ENCODE measurements at places on chromosomes 7 and 10.
A peak's percentile ranks its signal among the peaks of the same experiment; 100 is the strongest.

DNA sequence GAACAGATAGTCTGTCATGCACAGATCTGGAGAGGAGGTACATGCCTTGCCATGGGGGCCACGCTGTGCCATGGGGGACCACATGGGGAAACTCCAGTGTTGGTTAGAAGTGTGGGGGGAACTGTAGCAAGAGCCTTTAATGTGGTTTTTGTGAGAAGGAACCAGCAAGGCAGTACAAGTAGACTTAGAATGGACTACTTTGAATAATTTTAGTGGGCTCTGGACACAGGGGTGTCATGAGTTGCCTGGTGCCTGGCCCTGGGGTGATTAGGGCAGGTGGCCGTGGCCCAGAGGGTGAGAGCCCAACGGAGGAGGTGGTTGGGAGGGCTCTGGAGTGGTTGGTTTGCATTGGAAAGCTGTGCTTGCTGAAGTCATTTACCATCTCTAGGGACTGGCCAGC, 77.2 kb downstream of the CXCL12 start:
- no peak for DNase-seq

- DNase-seq = no peak
Measured at GRCh38 chr7:45102785-45103712, 8.4 kb downstream of the TBRG4 start.

DNA sequence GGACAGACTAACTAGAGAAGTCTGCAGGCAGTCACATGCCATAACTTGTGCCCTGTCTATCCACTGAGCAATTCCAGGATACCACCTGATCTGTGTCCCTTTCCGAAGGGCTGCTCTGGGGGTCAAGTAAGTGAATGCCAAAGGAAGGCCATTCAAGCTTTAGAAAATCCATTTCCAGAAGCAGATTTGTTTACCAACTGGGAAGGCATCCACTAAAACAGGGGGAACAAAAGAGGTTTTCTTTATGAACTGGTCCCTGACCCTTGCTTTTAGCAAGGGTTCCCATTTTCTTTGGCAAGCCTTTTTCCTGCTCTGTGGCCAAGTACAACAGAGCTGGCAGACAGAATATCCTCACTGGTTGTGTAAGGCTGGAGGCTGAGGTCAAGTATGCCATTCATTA, 36.5 kb downstream of the ITPRID1 start:
- no peak for DNase-seq

DNA sequence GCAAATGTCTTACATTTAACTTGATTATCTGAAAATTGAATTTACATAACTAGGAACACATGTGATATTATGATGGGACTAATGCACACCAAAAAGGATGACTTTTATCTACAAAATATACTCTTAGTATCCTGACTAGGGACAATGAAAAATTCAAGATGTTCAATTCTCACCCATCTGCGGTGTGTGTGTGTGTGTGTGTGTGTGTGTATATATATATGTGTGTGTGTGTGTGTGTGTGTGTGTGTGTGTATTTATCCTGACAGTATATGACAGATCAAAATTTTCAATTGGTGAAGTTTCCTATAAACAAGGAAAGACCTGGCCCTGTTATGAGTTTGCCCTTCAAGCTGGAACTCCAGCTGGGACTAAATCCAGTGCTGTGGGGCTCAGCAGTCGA, 40.3 kb upstream of the MET start:
- no peak for DNase-seq

GRCh38 chr7:22435720-22436119, 64.3 kb downstream of the STEAP1B start:
- DNase-seq = no peak

DNA sequence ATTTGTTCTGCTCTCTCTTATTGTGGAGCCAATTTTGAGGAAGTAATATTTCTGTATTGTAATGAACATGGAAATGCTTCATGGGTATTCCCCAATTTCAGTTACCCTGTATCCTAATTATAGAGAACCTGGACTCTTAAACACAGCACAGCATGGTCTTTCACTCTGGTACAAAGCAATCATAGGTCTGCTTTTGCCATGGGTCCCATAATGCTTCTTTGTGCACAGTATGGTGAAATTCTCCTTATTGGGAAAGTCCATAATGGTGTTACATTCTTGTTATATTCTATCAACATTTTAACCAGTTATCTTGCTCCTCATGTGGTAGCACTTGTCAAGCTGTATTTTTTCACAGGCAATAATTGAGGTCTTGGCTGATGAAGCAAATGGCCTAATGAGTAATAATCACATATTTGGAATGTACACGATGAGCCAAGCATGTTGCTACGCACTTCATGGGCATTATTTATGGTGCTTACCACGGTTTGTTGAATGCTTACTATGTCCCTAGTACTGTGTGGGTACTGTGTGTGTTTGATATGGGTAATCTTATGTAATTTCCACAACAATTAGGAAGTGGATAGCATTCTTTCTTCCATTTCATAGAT, 42.9 kb downstream of the PRKG1 start:
- DNase-seq = no peak

DNA sequence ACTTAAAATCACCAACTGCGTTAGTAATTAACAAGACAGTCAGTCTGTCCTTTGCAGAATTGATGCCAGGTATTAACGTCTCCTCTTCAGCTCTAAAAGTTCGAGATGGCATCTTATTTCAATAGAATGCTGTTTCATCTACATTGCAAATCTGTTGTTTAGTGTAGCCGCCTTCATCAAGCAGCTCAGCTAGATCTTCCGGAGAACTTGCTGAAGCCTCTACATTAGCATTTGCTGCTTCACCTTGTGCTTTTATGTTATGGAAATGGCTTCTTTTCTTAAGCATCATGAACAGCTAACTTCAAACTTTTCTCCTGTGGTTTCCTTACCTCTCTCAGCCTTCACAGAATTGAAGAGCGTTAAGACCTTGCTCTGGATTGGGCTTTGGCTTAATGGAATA, 95.5 kb upstream of the FAM20C start:
- no peak for DNase-seq

DNA sequence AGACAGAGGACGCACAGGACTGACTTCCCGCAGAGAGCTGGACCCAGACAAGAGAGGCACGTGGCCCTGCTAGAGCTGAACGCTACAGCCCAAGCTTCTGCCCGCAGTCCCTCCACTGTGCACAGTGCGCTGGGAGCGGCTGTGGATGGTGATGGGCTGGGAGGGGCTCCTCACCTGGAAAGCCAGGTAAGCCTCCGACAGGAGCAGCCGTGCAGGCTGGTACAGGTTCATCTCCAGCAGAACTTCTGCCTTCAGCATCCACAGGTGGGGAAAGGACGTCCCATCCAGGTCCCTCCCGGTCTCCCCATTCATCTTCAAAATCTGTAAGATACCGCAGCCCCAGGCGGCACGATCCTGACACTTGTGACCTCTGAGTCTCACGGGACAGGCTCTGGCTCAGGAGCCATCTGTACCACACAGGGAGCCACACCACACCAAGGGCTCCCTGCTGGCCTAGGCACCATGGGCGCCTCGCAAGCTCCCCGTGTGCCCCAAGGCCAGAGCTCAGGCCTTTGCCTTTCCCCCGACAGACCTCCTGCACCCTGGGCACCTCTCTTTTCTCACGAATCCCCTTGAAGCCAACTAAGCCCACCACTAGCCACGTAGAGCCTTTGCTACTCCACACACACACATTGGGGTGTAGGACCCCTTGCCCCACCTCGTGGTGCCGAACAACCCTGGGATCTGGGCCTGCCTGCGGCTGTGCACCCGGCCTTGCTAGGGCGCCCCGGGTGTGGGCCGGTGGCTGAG, 76.3 kb downstream of the CFAP46 start:
- no peak for DNase-seq

DNA sequence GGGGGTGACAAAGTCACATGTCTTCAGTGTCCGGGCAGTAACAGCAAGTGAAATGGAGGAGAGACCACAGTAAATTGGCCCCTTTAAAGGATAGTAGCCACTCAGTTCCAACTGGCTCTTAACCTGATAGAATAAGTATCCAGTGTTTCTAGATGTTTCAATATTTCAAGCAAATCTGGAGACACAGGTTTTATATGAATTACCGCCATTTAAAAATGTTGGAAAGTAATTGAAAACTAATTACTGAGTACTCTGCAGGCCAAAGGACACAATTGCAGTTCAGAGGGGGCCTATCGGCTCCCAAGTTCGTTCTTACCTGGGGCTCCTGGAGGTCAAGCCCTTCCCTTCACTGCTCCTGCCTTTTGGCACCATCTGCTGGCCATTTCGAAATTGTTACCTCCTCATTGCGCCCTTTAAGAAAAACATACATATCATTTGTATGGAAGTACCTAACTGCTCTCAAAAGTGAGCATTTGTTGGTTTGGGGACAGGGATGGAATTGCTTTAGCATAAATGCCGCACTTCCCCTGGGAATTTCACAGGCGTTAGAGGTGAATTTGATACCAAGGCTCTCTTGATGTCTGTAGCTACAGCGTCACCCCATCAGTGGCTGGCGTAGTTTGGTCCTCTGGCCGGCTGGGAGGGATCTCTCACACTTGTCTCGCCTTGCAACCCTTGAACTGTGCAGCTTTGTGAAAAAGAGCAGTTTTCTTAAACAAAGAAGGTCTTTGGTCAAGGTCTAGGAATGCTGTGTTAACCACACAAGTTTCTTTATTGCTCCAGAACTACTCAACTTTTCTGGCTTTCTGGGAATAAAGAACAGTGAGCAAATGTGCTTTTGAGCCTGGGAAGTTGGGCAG, 220.0 kb downstream of the ARHGAP21 start:
- peak; percentile 64 for DNase-seq

- DNase-seq = no peak
Measured at GRCh38 chr7:122137251-122138077, 6.6 kb downstream of the AASS start.

DNA sequence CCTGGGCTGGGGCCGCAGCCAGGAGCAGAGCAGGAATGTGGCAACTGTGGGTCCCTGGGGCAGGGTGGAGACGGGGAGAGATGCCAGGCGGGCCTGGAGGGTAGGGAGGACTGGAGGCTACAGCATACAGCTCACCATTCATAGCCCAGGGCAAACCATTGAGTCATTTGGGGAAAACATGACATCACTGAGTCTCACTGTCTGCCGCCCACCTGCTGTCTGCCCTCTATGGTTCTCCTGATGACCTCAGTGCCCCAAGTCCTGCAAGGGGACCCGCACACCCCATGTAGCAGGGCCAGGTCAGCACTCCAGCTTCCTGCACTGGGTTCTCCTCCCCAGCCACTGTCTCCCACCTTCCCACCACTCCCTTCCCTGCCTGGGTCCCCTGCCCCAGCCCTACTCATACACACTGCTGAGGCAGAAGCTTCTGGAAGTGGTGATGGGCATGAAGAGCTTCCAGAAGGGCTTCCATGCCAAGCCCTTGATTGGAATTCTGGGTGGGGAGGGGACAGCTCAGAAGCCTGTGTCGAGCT, 10.4 kb downstream of the CHST3 start:
- DNase-seq = no peak

DNA sequence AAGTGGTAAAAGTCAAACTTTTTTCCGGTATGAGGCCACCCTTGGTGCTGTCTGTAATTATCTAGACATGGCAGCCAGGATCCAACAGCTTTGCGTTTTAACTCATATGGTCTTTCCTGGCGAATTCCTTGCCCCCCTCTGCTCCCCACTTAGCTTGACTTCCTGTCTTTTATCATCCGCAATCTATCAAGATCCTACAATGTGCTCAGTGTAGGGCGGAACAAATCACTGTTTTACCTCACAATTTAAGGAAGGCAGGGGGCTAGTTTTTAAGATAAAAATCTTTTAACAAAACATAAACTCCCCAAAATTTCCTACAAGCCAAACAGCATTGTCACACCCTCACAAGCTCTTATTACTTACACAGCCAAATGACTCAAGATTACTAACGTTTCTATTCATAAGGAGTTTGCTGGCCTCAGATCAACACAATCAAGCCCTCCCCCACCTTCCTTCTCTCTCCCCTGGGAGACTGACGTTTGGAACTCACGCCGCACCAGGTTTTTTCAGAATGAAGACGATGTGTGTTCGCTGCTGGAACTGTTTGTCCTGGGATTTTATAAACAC, 1.3 kb upstream of the CDK14 start:
- DNase-seq = no peak

DNA sequence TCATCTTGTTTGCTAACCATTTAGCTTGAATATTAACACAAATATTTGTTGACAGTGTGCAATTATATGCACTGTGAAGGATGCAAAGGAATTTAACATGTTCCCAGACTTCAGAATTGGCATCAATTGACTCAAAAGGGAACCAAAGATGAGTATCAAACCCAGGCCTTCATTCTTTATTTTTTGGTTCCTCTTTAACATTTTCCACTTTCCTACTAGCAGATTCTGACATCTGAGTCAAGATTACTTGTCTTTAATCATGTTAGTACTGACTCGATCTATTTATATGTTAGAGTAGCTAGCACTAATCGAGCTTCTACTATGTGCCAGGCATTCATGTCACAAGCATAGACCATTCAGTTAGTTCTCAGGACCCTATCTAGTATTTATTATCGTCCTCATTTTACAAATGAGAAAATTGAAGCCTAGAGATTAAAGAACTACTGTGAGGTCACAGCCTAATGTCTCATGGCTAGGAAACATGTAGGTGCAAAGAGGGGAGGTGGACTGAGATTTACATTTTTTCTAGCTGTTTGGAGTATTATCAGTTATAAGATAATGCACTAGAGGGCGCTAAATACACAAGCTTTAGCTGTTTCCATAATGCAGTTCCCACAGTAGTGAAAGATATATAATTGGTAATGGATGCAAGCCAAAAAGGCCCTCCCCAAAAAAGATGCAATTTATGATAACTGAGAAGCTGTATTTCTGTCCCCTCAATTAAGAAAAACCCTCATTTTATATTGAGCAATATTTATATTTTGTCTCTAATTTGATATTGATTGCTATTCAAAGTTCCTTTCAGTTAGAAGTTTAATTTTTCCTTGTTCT, 32.9 kb upstream of the KMT2E start:
- DNase-seq = peak; percentile 79

DNA sequence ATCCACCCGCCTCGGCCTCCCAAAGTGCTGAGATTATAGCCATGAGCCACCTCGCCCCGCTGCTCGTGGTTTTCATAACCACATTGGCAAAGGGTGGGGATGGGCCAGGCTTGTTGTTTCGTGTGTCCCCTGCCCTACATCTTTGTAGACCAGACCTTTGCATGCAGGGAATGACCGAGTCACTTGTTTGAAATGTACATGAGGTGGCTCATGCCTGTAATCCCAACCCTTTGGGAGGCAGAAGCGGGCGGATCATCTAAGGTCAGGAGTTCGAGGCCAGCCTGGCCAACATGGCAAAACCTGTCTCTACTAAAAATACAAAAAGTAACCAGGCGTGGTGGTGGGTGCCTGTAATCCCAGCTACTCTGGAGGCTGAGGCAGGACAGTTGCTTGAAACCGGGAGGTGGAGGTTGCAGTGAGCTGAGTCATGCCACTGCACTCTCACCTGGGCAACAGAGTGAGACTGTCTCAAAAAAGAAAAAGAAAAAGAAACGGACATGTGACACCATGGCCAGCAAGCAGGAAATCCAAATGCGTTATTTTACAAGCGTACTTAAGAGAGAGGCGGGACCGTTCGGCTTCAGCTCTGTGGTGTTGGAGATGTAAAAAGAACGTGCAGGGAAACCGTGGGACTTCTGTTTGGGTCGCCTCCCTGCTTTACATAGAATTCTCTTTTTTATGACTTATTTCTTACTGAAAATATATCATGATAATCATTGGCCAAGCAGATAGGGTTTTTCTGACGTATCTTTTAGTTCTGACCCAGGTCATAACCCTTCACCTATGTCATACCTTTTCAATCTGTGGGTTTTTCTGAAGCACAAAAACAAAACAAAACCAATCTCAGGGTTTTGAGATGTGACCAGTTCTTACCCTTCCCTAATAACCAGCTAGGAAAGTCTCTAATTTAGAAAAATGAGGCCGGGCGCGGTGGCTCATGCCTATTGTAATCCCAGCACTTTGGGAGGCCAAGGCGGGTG, 45.1 kb downstream of the WIPI2 start:
- DNase-seq = peak; percentile 81

- DNase-seq = no peak
Measured at GRCh38 chr10:132628966-132629900, 91.6 kb downstream of the INPP5A start.

All from MM.1S (cell line).